ENCODE measurements at places on chromosomes 12 and 14.

GRCh38 chr12:87687362-87687761, 341.8 kb downstream of the C12orf50 start:
- no peak for DNase-seq

DNA sequence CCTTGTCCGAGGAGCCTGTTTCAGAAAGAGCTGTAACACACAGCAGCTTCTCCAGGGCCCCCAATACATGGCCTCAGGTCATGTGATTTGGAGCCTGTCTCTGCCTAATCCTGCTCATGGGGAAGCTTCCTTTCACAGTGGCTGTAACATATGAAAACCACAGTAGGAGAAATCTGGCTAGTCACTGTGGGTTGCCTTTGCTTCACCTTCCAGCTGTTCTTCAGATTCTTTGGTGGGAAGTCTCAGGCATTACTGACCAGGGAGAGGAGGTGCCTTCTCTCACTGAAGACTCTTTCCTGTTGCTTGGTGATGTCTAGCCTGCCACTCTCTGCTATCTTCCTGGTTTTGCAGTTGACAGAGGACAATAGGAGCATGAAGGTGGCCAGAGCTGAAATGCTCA, 350.6 kb downstream of the DPF3 start:
- no peak for DNase-seq

DNA sequence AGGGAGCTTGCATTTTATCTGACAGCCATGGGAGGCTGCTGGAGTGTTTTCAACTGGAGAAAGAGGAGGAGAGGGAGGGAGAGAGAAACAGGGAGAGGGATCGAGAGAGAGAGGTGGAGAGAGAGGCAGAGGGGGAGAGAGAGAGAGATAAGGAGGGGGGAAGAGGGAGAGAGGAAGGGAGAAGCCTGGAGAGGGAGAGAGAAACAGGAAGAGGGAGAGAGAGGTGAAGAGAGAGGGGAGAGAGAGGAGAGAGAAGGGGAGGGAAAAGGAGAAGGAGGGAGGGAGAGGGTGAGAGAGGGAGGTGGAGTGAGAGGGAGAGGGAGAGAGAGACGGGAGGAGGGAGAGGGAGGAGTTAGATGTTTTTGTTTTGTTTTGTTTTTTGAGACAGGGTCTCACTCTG, 45.6 kb downstream of the DNAH10 start:
- DNase-seq, result no peak

GRCh38 chr12:7150841-7151240, 20.7 kb downstream of the CLSTN3 start:
- DNase-seq, result no peak

GRCh38 chr12:103877288-103877687, 36.3 kb upstream of the NT5DC3 start:
- peak; percentile 6 for DNase-seq

GRCh38 chr12:127690161-127690560, 576.8 kb upstream of the TMEM132C start:
- DNase-seq, result no peak

DNA sequence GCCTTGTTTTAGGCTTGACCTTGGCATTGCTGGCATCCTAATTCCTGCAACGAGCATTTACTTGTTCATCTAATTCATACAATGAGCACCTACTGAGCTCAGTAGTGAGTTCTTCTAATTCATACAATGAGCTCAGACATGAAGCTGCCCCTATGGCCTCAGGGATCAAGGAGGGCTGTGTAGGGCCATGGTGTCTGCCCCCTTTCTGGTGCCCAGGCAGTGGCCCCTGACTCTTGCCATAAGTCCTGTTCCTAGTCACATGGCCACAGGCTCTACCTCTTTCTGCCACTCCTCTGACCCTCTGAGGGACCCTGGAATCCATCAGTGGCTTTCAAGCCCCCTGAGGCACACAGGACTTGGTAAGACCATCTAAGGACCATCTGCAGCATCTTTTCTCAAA, 148.8 kb downstream of the ZFP36L1 start:
- DNase-seq, result no peak

- no peak for DNase-seq
These were observed 65.1 kb downstream of the DAAM1 start for GRCh38 chr14:59253527-59253926.

DNA sequence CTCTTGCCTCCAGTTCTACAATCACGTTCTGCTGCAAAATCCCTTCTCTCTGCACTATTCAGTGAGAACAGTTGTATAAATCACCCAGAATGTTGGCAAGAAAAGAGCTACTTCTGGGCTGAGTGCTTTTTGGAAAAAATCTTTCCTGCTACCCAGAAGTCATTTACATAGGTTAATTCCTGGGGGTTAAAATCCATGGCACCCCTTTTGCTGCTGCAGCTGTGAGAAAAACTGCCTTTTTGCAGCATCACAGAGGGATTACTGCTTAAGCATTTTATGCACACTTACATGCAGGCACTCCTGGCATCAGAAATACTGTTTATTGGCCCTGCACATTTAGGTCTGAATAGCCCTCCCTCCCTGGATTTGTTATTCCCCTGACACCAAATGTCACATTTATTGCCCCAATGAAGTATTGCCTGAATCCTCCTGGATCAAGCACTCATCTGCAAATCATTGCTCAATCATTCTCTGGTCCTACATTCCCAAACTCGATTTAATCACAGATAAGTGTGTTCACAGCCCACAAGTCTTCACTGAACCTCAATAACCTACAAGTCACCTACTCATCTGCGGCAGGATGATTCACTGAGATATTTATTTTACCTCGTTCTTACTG, 43.1 kb upstream of the CCDC196 start:
- DNase-seq, result no peak

DNA sequence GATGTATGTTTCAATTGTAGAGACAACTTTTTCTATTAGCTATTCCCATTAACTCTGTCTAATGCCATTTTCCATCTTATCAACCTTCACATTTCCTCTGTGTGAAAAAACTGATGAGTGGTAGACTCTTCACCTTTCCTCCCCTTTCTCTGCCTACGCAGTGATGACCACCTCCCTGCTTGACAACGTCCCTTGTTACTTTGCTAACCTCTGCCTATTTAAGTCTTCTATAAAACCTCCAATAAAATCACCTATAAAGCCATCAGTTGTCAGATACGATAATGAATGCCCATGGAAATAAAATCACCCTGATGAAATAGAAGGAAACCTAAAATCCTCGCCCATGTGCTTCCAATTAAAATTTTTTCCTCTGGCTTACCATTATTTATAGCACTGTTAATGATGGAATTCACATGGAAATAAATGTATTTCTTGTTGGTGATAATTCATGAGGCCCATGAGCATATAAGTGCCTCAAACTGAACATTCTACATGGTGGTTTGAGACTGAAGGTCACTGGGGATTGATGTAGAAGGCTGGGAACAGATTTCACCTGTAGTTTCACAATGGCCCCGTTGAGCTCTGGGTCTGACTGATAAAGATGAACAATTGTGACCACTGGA, 1454.0 kb upstream of the SEL1L start:
- DNase-seq, result no peak

GRCh38 chr12:122141911-122142725, 31.9 kb downstream of the IL31 start:
- DNase-seq, result no peak

DNA sequence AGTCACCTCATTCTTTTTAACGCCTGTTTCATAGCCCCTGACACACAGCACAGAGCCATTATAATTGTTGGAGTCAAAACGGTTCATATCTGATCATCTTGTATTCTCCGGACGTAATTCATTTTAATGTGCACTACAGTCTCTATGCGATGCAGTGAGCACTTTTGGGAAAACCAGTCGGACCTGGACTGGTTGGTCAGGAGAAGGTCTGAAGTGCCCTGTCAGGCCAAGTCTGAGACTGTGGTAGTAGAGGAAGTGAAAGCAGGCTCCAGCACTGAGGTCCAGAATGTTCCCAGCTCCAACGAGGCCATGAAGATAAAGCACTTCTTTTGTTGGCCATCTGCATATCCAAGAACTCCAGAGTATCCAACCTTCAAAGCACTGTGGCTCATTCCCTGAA, 117.1 kb upstream of the NCOR2 start:
- peak; percentile 66 for DNase-seq

DNA sequence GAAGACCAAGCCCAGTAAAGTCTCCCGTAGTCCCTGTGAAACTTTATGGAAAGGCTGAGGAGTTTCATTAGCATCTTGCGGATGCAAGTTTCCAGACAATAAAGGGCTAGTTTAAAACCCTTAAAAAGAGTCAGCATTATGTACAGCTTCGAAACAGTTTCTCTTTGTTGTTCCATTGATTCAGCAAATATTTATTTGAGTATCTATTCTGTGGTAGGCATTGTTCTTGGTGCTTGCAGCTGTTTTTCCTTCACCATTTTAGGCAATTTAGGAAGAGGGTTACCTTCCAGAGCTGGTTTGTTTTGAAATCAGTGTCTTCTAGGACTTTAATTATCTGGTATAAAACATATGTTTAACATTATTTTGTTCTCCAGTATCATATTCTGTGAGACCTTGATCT, 1.5 kb downstream of the SLIRP start:
- DNase-seq, result no peak

DNA sequence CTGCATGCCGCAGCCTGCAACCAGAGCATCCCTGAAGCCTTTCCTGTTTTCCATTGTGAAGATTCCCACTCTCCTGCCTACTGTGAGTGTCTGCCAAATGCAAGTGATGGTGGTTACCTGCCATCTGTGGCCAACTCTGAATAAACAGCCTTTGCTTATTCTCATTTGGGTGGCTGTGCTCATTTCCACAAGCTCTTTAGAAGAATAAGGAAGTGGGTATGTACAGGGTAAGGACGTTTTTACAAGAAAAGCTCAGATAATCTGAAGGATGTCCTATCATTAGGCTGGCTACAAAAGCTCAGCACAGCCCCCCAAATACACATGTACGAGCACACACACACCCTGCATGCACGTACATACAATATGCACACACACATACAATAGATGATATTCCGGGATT, 7.3 kb upstream of the RNASE1 start:
- DNase-seq, result no peak

DNA sequence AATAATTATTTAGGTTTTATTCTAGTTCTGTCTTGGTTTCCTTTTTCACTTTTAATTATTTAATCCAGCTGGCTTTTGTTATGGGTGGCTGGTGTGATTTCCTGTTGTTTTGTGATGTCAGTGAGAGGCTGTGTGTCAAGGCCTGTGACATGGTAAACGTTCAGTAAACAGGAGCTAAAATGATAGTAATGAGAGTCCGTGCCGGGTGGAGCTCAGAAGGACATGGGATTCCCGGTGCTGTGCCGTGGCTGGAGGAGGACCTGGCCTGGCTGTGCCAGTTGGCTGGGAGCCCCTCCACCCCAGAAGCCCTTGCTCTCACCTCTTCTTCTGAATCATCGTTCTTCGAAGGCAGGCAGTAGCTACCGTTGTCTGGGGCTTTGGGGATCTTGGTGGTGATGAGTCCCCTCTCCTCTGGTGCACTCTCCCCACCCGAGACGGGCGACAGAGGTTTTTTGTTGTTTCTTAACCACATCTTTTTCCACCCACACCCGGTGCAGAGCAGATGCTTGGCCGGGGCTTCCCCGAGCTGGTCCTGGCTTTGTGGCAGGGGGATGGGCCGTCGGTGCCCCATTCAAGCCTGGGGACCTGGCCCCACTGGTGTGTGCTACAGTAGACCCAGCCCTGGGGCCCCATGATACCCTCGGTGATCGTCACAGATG, 29.1 kb downstream of the SH2B3 start:
- peak; percentile 74 for DNase-seq

GRCh38 chr12:50514526-50515276, 9.9 kb downstream of the DIP2B start:
- no peak for DNase-seq

DNA sequence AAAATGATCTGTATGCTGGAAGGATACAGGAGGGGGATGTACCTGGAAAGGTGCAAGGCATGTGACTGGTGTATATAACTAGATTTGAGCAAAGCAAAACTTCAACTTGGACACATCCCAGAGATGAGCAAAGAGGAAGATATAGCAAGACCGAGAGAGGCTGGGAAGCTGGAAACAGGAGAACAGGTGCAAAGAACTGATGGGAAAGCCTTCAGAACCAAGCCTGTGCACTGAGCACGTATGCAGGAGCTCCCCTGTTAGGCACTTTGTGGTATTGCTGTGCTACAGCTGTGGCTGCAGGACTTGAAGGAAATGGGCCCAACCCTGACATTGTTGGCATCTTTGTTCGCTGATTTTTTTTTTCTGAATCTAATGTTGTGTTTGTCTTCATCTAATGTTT, 120.7 kb upstream of the PWP1 start:
- no peak for DNase-seq

DNA sequence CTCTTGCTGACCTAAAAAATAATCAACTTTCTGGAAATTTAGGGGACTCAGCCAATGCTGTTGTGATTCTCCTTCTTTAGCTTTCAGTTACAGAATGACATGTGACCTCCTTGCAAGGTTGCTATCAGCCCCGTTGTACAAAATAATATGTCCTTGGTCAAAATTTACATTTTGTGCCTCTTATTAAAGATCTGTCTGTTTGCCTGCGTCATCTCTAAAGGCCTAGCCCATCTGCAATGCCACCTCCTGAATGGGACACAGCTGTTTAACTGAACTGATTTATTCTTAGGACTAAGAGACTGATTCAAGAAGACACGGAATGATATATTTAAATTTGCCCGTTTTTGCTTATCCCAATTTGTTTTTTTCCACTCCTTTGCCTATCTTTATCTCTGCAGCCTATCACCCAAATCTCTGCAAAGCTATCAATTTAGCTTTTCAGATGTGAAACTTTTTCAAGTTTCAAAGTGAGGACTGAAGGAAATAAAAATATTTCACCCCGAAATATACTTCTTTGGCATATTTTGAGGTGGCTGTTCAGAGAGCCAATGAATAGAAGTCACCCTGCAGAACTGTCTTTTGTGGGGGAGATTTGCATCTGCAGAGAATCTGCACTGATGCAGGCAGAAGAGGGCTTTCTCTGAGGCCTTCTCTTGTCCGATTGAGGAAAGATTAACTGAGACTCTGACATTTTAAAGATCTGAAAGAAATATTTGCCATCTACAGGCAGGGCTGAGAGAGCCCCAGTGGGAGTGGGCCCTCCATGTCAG, 126.0 kb downstream of the VEZT start:
- no peak for DNase-seq

GRCh38 chr14:23173031-23173430, 10.4 kb downstream of the SLC7A8 start:
- DNase-seq, result peak; percentile 81
